Ecto neural progenitor cell (in vitro differentiated cells): ENCODE measurements at places on chromosomes 12 and 14.

DNA sequence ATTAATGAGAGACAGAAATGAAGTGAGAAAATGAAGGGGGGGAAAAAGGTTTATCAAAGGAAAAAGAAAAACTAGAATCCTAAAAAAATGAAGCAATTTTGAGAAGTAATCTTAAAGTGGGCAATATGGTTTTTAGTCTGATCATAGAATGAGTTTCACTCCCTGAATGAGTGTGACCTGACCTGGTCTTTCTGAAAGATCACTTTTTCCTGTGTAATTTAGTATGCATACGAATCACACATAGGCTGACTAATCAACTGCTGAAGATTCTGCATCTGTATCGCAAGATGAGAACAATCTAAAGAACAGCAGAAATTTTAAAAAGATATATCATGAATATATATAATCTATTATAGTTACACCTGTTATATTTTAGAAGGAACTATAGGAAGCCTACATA is 11.3 kb downstream of the GNPTAB start:
- no peak for DNase-seq

DNA sequence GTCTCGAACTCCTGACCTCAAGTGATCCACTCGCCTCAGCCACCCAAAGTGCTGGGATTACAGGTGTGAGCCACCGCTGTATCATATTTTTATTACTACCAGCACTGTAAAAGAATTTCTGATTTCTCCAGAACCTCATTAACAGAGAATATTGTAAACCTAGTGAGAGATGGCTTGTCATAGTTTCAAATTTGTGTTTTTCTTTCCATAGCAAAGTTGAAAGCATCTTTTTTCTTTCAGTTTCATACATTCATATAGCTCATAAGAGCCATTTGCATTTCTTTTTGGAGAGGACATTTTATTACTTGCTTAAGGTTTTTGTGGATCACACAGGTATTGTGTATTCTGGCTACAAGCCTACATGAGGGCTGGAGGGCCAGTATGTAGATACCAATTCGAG is 58.0 kb downstream of the MIS18BP1 start:
- DNase-seq = no peak

GRCh38 chr14:32134448-32135097 is 57.5 kb downstream of the ARHGAP5 start:
- no peak for DNase-seq

DNA sequence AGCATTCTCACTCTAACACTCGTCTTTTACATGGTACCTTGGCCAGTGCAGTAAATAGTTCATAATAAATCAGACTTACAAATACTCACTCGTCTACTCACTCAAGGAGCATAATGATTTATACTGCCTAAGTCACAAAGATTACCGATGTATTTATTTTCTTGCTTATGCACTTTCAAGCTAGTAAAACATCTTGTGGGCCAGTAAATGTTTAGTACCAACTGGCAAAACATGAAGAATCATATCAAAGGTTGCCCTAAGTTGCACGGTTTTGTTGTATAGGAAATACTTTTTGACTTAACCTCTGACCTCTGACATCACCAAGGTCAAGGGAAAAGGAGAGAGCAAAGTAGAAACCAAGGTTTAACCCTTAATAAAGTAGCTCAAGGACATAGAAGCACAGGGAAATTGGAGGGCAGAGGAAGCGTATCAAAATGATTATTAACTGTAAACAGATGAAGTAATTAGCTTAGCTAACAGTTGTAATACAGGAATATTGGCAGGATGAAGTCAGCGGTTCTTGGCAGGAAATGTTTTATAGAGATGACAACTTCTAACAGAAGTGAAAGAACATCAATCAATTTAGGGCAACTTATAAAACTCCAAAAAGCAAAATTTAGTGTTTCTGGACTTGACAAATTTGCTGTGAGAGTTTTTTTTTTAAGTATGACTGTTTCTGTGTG is 131.9 kb downstream of the HMGA2 start:
- DNase-seq = no peak

DNA sequence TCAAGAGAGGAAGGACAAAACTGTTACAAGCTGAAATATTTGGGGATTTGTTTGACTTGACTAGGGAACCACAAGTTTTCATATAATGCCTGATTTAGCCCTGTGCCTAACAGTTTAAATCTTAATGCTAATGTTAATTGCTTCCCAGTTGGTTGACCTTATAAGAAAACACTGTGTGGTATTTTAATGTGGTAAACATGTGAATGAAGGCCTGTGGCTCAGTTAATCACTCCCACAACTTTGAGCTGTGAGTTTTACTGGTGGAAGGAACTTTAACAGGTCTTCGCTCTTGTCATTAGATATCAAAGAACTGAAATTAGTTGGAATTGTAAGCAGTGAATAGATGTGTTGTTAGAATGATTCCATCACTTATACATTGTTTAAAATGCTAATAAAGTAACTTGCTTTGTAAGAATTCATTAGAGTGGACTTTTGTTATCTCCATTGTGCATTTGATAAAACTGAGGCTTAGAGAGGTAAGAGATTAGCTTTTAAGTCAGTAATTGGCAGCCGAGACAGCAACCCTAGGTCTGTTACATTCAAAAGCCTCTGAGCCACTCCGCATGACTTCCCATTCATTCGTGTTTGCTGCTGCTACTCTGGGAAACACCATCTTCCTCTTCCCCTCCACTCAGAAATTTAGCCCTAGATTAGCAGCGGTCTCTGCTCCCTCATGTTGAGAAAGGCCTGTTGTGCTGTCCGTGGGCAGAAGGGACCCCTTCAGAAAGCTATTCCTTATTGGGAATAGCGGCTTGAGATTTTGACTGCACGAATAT is 1.0 kb upstream of the TBK1 start:
- DNase-seq = peak; percentile 59

GRCh38 chr12:63862969-63863230 is 18.4 kb downstream of the SRGAP1 start:
- no peak for DNase-seq

DNA sequence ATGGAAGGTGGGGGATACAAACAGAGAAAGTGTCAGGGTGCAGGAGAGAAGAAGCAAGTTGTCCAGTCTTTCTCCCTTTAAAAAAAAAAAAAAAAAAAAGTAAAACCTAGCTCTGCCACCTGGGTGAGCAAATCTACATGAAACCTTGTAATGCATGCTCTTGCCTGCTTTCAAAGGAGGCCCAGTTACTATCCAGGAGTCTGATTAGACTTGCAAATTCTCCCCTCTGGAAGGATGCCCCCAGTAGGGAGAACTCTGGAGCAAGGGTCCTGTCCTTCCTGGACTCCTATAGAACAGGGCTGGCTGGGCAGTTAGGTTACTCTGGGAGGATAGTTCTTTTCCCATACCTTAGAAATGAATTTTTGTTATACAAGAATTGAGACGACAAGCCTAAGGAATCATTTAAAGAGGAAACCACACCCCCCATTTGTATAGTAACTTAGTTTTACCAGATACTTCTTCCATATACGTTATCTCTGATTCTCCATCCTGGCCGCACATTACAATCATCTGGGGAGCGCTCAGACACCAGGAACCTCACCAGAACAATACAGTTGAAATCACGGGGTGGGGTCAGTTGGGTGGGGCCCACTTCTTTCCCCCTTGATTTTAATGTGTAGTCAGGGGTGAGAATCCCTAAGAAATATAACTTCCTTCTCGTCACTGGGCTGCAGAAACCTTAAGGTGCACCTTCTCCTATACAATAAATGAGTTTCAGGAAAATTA is 30.5 kb downstream of the RAB35 start:
- no peak for DNase-seq

GRCh38 chr12:71282020-71282419 is 124.2 kb upstream of the TSPAN8 start:
- no peak for DNase-seq

GRCh38 chr12:113392988-113393579 is 10.6 kb downstream of the SDS start:
- DNase-seq = peak; percentile 80

DNA sequence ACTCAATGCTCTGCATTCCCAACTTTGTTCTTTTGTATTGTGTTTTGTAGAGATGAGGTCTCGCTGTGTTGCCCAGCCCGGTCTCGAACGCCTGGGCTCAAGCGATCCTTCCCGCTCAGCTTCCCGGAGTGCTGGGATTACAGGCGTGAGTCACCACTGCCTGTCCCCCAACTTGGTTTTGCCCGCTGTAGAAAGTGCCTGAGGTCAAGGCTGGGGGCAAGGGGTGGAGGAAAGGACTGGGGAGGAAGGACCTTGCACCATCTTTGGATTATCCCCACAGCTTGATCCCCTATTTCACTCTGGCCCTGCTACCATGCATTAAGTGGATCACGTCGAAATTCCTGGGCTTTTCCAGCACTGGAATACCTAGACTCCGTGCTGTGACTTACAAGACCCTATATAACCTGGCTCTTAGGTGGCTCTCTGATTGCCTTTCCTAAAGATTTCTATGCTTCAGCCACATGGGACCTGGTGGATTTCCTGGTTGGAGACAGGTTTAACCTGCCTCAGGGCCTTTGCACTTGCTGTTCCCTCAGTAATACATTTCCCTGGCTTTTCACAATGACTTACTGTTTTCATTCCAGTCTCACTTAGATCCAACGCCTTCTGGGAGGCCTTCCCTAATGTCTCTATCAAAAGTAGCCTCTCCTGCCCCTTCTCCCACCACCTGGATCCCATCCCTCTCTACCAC is 608 bp upstream of the PIANP start:
- peak; percentile 58 for DNase-seq

- peak; percentile 70 for DNase-seq
These were observed 67.2 kb downstream of the SLC8A3 start for GRCh38 chr14:70121521-70121920.

DNA sequence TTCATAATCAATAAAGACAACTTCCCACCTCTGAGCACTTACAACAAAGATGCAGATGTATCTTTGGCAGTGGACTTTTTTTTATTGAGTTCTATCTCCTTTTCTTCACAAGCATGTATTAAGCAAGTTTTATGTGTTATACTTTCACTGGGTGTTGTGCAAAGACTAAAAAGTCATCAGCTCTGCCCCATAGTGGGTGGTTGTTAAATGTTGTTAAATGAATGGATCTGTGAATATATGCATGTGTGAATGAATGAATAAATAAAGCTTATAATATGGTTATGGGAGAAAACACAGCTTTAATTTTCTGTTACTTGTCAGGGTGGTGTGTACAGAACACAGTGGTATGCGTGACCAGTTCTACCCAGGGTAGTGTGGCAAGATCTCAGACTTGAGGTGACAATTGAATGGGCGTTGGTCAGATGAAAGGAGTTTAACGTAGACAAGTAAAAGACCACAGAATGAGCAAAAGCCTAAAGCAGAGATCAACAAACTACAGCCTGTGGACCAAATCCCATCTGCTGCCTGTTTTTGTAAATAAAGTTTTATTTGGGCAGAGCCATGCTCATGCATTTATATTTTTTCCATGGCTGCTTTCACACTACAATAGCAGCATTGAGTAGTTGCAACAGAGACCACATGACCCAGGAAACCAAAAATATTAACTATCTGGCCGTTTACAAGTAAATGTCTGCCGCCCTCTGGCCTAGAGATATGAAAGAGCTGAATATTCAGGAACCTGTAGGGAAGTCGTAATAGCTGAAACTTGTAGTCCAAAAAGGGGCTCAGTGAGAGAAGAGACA is 207.4 kb upstream of the EEA1 start:
- no peak for DNase-seq

DNA sequence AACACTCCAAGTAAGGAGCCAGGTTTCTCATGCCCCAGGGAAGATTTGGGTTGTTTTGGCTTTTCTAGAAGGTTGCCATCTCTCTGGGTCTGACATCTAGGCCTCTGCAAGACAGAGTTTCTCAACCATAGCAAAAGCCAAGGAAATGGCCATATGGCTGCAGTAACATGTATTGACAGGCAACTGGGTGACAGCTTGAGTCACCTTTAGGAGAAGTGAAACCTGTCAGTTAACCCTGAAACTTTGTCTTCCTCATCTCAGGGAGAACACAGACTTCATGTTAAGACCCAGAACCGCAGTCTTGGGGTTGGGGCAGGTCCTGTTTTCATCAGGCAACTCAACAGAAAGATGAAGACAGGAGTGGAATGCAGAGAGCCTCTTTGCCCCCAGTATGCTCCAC is 46.0 kb upstream of the PLBD1 start:
- DNase-seq = no peak

DNA sequence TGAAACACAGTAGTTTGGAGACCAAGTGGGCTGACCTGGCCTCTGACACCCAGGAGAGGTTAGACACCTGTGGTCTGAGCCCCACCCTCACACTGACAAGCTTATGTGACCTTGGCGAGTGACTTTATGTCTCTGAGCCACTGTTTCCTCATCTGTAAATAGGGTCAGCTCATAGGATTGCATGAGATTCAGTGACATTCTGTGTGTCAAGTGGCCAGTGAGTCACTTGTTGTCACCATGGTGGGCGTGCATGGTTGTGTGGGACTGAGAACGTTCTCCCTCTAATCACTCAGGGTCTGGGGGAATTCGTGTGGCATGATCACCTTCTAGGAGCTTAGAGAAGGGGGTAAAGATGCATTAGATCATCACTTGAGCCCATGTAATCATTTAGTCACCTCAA is 146.4 kb downstream of the PHETA1 start:
- no peak for DNase-seq

- no peak for DNase-seq
These were observed 113.2 kb upstream of the MED13L start for GRCh38 chr12:116390401-116391335.

DNA sequence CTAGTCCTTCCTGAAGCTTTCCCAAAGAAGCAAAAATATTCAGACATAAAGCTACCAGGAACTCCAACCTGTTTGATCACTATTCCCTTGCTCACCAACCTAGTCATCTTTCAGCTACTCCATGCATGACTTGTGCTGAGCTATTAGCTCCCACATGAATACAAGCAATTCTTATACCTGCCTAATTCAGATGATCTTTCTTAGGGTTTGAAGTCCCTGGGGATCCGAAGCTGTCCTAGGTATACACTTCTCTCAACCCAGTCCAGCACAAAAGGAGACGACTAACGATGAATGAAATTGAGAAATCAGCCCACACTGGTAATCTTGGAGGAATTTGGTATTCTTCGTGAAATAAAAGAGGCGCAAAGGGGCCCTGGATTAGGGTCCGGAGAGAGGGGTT is 631 bp upstream of the PTGR2 start:
- DNase-seq = no peak

DNA sequence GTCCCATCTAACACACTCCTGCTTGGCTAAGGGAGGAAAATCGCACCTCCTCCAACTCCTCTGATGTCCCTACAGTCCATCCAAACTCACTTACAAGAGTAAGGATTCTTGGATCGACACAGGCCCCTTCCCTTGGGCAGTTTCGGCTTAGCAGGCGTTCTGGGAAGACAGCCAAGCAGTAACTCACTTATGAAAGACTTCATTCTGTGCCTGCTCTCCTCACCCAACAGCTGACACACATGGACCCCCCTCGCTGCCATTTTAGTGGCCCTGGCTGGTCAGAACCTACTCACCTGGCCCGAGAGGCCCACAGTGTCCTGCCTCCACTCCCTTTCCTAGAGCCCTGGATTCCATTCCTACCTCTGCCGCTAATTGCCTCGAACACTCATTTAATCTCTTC is 52.3 kb upstream of the BCL2L14 start:
- DNase-seq = no peak

GRCh38 chr12:131850856-131851559 is 22.8 kb downstream of the MMP17 start:
- peak; percentile 81 for DNase-seq

- no peak for DNase-seq
These were observed 23.8 kb upstream of the STRAP start for GRCh38 chr12:15858353-15858752.
